ENCODE measurements at places on chromosomes 7 and 10. TPM values are rescaled to one million over a fixed set of nuclear protein-coding genes. Genes with fewer than 3 reads are reported as not detected.

TAC1 gene
- not detected for total RNA-seq

SERPINE1 gene
- 18.5 TPM for total RNA-seq

PSPH gene
- 186 TPM for total RNA-seq

FAM3C gene
- 95.0 TPM for total RNA-seq

MCM7 gene
- 25.6 TPM for total RNA-seq

SPDYE11 gene
- total RNA-seq, result not detected

FFAR4 gene
- not detected for total RNA-seq
